HT1080 (cell line): ENCODE measurements at places on chromosomes 16 and 17.

GRCh38 chr16:72794319-72794718 lies 253.6 kb downstream of the ZFHX3 start:
- DNase-seq: no peak

- peak; percentile 97 for DNase-seq
Observed at GRCh38 chr17:35254107-35254773, 11.4 kb downstream of the SLFN5 start.

GRCh38 chr17:27532269-27533263 lies 76.3 kb downstream of the KSR1 start:
- no peak for DNase-seq

- DNase-seq: no peak
Observed at GRCh38 chr16:85349365-85350145, 237.3 kb upstream of the CIBAR2 start.

- DNase-seq: no peak
Observed at GRCh38 chr17:1830288-1830687, 483 bp downstream of the RPA1 start.

DNA sequence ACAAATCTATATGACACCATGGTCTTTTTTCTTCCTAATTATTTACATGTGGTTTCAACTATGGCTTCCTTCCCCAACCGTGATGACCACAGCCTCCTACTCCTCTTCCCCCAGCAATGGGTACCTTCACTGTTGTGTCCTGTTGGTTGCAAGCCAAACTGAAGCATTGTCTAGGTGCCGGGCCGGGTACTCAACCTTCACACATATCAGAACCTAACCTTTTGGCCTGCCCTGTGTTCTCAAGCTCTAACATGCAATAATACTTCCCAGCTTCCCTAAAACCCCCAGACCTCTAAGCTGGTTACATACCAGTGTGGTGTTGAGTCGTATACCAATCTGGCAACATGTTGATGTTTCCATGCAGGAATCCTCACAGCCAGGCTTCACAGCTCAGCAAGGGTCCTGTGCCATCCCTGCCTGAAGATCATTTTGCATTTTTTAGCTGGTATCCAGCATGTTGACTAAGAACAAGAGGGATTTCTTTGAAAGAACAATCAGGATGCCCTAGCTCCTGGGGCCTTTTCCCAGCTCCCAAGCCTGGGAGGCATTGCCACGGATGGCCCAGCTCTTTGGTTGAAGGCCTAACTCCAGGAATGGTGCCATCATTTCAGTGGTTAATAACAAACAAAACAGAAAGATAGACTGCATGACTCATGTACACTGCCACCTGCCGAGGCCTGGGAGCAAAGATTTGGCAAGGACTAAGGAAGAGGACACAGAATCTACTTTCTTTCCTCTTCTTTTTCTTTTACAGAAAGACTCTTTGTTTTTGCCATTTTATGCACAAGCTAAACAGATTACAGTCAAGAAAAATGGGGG lies 373.7 kb upstream of the SALL1 start:
- DNase-seq: peak; percentile 75

- DNase-seq: no peak
Observed at GRCh38 chr17:10118788-10119130, 79.6 kb downstream of the GAS7 start.

- DNase-seq: no peak
Observed at GRCh38 chr16:87961623-87962022, 10.4 kb downstream of the BANP start.

GRCh38 chr17:34542700-34543336 lies 36.6 kb upstream of the TMEM132E start:
- DNase-seq: no peak

GRCh38 chr16:88754912-88755744 lies 29.9 kb downstream of the PIEZO1 start:
- DNase-seq: peak; percentile 85

DNA sequence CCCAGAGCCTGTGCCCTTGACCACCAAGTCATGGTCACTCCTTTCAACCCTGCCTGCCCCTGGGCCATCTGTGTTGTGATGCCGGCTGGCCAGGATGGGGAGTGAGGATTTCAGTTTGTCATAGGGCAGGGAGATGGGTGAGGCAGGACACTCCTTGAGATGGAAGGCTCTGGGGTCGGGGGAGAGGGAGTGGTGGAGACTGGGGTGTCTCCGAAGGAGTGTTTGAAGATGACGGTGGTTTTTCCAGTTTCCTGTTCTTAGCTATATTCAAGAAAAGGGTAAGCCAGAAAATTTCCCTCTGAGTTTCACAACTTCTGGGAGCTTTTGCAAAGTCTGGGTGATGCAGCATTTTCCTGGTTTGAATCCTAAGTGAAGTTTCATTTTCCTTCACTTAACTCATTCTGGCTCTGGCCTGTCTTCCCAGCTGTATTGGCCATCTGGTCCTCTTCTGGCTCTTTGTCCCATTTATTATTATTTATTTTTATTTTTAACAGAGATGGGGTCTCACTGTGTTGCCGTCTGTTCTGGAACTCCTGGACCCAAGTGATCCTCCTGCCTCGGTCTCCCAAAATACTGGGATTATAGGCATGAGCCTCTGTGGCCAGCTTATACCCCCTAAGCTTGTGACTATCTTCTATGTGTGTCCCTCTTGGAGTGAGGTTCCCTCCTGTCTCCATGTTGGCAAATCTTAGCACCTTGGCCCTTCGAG lies 27.7 kb downstream of the ABCC1 start:
- DNase-seq: no peak

DNA sequence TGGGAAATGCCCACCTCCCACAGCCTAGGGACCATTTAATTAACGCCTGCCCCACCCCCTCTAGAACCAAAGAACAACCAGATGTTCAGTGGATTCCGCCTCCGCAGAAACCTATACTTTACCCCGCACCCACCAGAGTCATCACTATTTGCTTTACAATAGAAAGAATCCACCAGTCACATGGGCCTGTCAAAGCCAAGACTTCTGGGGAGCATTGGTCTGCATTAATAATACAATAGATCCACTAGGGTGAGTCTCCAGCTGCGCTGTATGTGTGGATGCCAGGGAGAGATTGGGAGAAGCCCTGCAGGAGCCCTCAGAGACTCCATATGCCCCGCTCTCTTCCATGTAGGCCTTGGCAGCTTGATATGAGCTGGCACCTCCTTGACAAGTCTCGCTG lies 31.3 kb downstream of the CLEC19A start:
- DNase-seq: no peak

GRCh38 chr17:61362852-61363600 lies 36.6 kb upstream of the TBX2 start:
- DNase-seq: no peak

DNA sequence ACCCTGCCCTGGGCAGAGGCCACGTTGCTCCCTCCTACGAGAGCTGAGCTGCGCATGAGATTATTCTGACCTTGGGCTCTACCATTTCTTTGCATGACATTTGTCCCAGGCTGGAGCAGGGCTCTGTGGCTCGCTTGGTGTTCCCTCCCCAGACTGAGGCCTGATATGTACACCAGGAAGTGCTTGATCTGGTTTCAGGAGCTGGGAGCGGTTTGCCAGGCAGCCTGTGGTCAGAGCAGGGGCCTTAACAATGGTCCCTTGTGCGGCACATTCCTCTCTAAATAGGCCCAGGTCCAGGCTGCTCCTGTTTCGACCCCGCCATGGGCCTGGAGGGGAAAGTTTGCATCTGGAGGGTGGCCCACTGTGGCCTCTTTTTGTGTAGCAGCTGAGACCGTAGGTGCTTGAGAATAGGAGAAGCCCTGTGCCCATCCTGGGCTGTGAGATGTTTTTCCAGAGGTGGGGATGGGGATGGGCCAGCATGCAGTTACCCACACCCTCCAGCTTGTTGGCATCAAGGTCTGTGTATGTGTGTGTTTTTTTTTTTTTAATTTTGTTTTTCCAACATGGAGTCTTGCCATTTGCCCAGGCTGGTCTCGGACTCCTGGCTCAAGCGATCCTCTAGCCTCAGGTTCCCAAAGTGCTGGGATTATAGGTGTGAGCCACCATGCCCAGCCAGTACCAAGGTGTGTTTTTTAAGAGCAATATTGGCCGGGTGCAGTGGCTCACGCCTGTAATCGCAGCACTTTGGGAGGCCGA lies 253.9 kb downstream of the SEC14L1 start:
- DNase-seq: peak; percentile 83

DNA sequence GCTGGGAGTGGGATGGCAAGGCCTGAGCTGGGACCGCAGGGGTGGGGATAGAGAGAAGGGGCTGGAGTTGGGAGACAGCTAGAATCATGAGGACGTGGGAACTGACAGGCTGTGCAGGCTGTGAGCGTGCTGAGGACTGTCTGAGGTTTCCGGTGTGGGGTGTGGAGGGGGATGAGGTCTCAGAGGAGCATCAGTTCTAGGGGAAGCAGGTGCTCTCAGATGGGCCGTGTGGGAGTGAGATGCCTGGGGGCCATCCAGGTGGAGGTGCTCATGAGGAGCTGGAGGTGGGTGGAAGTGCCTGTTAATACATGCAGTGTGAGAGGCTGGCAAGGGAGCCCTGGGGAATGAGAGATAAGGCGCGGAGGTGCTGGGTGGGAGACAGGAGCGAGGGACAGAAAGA lies 27.2 kb downstream of the HASPIN start:
- DNase-seq: no peak

DNA sequence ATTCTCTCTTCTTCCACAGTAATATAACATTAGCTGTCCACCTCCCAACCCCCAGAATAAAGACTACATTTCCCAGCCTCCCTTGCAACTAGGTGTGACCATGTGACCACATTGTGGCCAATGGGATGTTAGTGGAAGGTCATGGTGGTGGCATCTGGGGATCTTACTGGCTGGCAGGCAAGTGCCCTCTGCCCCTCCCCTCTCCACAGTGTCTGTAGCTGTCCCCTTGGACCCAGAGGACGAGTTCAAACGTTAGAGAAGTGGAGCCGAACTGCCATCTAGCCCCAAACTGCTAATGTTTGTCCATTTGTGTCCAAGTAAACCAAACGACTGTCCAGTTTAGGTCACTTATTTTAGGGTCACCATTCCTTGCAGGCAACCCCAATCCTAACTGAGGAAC lies 26.6 kb upstream of the KCNG4 start:
- DNase-seq: peak; percentile 71

- no peak for DNase-seq
Observed at GRCh38 chr16:2765462-2766404, 11.3 kb downstream of the ELOB start.

GRCh38 chr17:8273884-8274444 lies 14.5 kb upstream of the RANGRF start:
- DNase-seq: no peak

- DNase-seq: peak; percentile 60
Observed at GRCh38 chr16:29820271-29820701, at the start of gene MVP. Gene MVP (plus strand): TSS chr16:29820462. CDS start chr16:29830550, 10,088 bp downstream.

DNA sequence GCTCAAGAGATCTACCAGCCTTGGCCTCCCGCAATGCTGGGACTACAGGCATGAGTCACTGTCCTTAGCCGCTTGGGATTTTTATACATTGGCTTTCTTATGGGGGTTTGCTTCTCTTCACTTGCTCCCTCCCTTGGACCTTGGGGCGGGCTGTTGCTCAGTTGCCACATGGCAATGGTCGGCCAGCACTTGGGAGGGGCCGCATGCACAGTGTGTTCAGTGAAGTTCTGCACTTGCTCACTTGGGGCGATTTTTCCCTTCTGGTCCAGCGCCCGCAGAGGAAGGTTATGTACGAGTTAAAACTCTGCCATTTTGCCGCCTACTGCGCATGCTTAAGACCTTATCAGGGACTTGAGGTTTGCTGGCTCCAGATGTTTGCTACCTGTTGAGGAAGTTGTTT lies 1367.6 kb upstream of the CDH8 start:
- no peak for DNase-seq

GRCh38 chr17:47996201-47996600 lies 25.3 kb downstream of the CDK5RAP3 start:
- DNase-seq: no peak

- no peak for DNase-seq
Observed at GRCh38 chr17:81890447-81891302, 711 bp downstream of the ALYREF start.

GRCh38 chr16:69089091-69089910 lies 16.2 kb upstream of the HAS3 start:
- DNase-seq: peak; percentile 24

DNA sequence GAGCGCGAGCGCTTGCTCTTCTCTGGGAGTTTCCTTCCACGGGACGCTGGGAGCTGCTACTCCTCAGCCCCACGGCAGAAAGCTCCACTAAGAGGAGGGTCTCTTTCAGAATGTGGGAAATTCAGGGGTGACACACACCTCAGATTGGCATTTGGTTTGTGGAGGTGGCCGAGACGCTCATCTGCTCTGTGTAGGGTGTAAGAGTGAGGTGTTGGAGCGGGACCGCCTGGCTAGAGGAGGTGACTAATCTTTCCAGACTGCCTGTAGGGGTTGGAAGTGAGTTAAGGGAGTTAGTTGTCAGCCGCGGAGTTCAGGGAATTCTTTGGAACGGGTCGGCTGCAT lies 735 bp downstream of the PSMD11 start:
- DNase-seq: peak; percentile 70

- DNase-seq: no peak
Observed at GRCh38 chr16:73408716-73409115, 360.8 kb upstream of the ZFHX3 start.

DNA sequence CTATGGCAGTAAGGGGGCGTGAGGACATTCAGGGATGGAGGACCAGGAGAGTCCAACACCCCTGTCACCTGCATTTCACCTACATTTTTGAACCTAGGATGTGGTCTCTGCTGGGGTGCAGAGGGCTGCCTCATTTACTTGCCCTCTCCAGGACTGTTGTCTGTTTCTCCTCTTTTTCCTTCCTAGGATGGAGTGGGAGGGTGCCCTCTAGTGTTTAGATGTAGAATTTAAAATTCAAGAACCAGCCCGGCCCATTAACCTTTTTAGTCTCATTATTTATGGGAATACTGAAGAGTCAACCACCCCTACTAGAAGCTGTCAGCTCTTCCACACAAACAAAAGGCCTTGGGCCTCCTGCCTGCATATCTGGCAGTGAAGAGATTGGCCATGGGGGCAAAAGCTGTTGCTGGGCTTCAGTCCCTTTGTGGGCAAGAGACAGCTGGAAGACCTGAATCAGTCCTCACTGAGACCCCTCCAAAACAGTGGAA lies 2.5 kb upstream of the STARD3 start:
- DNase-seq: peak; percentile 41

DNA sequence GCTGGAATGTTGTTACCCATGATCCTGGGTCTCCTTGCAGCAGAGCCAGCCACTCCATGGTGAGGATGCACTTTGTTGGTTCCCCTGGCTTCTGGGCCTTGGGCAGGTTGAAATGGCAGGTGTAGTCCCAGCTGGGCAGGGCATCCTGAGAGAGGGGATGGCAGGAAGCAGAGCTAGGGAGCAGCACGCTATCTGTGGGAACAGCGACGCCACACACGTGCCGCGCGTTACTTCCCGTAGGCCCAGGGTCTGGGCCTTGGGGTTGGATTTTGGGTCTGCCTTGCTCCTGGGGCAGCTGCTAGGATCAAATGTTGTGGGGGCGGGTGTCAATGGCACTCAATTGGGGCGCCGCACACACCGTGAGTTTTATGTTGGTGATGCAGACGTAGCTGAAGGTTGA lies 368.0 kb downstream of the CPPED1 start:
- no peak for DNase-seq

GRCh38 chr17:50839591-50840310 lies 4.4 kb downstream of the WFIKKN2 start:
- no peak for DNase-seq

DNA sequence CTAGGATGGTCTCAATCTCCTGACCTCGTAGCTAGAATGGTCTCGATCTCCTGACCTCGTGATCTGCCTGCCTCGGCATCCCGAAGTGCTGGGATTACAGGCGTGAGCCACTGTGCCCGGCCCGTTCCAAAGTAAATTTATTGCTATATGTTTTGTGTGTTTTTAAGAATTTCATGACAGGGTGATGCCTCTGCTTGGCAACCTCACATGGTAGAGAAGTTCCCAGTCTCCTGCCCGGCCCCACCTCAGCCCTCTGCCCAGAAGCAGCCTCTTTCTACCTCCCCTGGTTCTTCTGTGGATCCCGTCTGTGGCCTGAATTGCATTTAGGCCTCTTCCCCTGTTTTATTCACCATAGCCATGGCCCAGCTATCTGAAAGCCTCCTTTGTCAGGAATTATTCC lies 55.0 kb downstream of the B9D1 start:
- DNase-seq: no peak
